ENCODE measurements at places on chromosomes 2 and 18. TPM values are rescaled to one million over a fixed set of nuclear protein-coding genes. Genes with fewer than 3 reads are reported as not detected.

The ALPP gene
- total RNA-seq = 0.34 TPM

The DYNAP gene
- not detected for total RNA-seq

The ITPRID2 gene
- total RNA-seq = 32.8 TPM

The BOLL gene
- not detected for total RNA-seq

The SERPINB7 gene
- not detected for total RNA-seq

The LCT gene
- not detected for total RNA-seq

The CYBRD1 gene
- 0.54 TPM for total RNA-seq

The MATN3 gene
- 0.32 TPM for total RNA-seq

The STAT4 gene
- 0.74 TPM for total RNA-seq

The GAL3ST2 gene
- total RNA-seq = 0.42 TPM

The LYG2 gene
- total RNA-seq = not detected
